Endothelial cell (in vitro differentiated cells): ENCODE measurements at places on chromosomes 11 and 22.
A peak's percentile ranks its signal among the peaks of the same experiment; 100 is the strongest.

DNA sequence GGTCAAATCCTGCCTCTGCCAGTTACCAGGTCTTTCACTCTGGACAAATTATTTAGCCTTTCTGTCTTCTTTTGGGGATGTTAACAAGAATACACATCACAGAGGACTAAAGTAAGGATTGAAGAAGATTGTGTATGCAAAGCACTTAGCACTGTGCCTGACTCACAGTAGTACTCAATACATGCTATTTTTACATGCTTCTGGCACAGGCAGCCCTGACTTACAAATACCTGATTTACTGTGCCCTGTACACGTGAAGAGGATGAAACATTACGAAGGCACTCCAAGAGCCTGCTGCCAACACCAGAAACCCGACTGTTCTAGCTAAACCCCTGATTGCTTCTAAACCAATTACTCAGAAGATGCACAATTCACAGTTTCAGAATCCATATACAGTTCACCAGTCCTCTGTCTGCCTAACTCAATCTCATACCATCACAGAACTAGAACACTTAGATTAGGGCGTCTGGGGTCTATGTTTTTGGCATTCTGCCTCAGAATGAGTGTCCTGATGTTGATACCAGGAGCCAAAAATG, 300.9 kb upstream of the DDI1 start:
- no peak for DNase-seq

DNA sequence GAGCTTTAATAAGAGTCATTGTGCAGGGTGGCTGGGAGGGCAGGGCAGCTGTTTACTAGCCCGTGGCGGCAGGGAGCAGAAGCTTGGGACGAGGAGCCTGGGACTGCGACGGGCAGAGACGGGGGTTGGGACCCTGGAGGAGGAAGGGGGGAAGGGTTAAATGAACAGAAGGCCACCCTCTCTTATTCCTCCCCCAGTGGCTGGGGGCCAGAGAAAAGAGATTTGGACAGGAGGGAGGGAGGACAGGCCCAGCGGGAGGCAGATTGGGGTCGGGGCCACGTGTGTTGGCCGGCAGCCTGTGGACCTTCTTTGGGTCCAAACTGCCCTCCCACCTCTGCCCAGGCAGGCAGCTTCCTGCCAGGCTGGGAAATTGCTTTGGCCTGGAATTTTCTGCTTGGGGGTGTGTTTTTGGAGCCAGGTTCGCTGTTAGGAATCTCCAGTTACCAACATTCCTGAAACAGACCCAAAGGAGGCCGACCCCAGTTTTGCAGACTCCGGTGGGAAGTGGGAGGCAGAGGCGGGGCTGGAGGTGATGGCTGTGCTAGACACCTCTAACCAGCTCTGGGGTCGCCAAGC, 50.2 kb downstream of the APOL3 start:
- DNase-seq: no peak

GRCh38 chr11:12745787-12746186, 71.6 kb downstream of the TEAD1 start:
- DNase-seq: no peak

DNA sequence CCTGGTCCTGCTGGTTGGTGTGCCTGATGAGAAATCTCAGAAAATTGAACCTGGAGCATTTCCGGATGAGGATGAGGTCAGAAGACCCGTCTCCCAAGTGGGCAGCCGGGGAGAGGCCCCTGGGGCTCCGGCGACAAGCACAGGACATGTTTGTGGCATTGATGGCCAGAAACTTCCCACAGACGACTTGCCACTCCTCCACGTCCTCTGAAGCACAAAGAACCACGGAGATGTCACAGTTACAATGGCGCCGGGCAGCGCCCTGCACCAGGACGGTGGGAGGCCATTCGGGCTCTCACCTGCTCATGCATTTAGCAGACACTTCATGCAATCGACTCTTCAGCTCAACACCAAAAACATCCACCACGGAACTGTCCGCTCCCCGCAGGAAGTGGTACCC, 46.5 kb downstream of the CERK start:
- no peak for DNase-seq

GRCh38 chr11:10864688-10865087, 6.8 kb upstream of the ZBED5 start:
- no peak for DNase-seq

- peak; percentile 47 for DNase-seq
These were observed 86.2 kb downstream of the GALNT18 start for GRCh38 chr11:11535611-11536010.

DNA sequence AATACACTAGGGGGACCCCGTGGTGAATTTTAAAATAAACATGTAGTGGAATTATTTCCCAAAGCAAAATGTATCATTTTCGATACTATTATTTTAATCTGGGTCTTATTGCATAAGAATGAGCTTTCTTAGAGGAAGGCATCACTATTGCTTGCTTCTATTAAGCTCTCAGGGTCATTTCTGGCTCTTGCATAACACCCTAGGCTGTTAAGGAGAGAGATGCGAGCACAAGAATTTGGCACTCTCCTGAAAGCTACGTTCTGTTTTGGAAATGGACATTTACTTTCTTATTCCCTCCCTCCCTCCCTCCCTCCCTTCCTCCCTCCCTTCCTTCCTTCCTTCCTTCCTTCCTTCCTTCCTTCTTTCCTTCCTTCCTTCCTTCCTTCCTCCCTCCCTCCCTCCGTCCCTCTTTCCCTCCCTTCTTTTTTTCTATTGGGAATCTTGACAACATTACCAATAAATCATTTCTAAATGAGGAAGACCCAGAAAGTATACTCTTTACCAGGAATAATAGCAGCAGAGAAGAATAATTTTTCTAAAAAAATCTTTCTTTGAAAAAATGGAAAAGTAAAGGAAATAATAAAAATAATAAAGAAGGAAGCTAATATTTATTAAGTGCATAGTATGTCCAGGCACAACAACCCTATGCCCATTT, 83.6 kb upstream of the BDNF start:
- no peak for DNase-seq

DNA sequence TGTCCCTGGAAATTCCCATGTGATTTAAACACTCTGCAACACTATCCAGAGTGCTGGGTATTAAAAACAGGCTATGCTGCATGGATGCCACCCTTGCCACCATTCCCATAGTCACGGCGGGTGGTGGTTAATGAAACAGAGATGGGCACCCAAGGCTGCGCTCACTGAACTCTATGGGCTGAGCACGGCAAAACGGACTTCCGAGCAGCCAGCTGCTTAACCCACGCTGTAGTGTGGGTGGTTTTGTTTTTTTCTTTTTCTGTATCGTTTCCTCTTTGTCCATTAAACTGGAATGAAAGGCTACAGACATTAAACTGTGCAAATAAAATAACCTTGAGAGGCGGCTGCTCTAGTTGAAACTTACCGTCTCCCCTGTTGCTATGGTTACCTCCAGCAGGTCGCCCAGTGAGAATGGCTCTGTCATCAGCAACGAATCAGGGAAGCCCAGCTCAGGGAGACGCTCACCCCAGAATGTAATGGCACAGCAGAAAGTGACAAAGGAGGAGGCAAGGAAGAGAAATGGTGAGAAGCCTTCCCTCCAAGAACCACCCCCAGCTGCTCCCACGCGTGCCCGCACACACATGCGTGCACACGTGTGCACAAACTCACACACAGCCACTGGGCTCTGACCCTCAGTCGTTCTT, 102.1 kb downstream of the C11orf91 start:
- no peak for DNase-seq

GRCh38 chr22:44754998-44755397, 2.6 kb downstream of the ARHGAP8 start:
- no peak for DNase-seq

- DNase-seq: peak; percentile 25
These were observed 1.4 kb downstream of the CTTN start for GRCh38 chr11:70399681-70400112.

GRCh38 chr11:23314162-23314561, 453.9 kb upstream of the CCDC179 start:
- DNase-seq: no peak

- no peak for DNase-seq
These were observed 38.2 kb upstream of the LYVE1 start for GRCh38 chr11:10606536-10607208.

GRCh38 chr11:83611031-83611430, 324.9 kb upstream of the CCDC90B start:
- DNase-seq: no peak

DNA sequence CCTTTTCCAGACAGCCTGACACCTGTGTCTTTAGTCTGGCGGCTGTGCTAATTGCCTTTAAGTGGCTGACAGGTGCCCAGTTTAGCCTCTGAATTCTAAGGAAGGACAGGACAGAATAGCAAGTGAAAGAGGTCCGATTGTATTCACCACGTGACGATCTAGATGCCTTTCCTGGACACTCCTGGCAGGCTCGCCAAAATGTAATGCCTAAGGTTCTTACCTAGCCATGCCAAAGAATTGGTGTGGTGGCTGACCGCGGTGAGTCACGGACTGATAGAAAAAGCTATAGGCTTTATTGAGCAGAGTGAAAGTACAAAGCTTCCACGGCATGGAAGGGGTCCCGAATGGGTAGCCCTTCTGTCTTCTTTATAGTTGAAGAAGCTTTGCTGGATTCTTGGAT, 26.7 kb downstream of the ANKRD42 start:
- no peak for DNase-seq

DNA sequence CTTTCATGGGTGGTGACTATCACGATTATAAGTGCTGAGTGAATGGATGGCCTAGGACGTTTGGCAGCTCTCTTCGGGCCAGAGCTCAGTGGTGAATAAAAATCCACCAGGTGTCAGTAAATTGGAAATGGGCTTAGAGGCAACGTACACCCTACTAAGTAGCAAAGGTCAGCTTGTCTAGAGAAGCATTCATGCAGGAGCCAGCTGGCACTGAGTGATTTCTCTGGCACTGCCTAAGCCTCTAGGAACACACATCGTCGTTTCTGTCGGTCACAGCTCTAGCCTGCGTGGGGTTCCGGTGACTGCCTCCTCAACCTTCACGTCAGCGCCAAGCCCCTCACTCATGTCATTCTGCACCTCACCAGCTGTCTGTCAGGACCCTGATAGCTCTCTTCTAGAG, 192.4 kb upstream of the NTM start:
- DNase-seq: no peak
